Bronchial epithelial cell (primary cell): ENCODE measurements at places on chromosomes 1 and 21.

DNA sequence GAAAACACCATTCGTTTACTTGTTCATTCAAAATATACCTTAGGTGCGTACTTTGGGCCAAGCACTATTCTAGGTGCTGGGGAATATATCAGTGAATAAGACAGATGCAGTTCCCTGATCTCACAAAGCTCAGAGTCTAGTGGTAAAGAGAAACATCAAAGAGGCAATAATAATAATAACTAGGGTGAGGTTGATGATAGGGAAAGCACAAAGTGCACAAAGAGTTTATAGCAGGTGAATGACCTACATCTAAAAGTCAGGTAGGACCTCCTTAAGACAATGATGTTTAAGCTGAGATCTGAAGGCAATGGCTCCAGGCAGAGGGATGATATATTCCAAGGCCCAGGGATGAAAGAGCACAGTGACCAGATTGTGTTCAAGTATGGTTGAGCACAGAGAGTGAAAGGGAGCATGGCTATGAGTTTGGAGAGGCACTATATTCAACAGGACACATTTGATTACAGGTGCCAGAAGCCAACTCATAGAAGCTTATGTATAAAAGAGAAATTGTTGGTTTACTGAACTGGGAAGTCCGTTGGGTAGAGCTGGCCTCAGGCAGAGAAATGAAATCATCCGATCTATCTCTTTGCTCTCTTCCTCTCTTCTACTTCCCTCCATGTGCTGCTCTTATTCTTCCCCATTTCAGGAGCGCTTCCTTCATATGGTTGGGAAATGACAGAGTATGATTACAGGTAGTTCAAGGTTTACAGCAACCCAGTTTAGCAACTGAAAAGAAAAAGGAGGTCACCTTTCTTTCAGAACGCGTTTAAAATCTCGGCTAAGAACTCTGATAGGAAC, 23.0 kb upstream of the CCT8 start:
- no peak for DNase-seq

DNA sequence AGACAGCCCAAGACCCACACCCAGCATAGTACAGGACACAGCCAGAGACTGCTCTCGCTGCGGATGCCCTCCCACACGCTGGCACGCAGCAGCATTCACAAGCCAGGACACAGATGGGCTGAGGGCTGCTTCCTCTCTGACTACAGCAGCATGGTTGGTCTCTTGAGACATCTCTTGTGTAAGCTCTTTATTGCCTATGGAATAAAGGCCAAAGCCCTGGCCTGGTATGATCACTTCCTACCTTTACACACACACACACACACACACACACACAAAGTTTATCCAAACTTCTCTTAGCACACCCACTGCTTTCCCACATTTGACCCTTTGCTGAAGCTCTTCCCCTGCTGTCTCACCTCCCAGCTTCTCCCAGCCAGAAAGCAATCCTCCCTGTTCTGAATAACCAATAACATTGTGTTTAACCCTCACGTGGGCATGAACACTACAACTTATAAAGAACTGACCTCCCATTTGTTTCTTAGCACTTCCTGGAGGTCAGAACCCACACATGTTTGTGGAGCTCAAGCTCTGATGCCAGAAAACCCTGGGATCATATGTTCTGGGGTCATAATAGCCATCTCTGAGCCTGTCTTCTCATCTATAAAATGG, 1.2 kb upstream of the LUZP1 start:
- DNase-seq: peak; percentile 80

- no peak for DNase-seq
Measured at GRCh38 chr1:215665215-215665614, 98.1 kb downstream of the KCTD3 start.

DNA sequence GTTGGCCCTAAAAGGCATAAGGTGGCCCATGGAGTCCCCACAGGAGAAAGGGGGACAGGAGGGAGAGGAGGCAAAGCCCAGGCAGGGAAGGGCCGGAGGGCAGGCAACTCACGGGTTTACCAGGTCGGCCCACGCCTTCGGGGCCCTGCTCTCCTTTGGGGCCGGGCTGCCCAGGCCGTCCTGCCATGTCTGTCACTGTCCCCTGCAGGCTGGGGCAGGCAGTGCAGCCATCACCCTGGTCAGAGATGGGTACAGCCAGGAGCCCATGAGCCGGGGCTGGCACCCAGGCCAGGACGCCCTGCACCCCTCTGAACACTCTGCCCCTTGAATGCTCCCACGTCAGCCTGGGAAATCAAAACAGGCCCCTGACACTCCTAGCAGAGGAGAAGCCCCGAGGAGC, 19.8 kb downstream of the COL16A1 start:
- no peak for DNase-seq

DNA sequence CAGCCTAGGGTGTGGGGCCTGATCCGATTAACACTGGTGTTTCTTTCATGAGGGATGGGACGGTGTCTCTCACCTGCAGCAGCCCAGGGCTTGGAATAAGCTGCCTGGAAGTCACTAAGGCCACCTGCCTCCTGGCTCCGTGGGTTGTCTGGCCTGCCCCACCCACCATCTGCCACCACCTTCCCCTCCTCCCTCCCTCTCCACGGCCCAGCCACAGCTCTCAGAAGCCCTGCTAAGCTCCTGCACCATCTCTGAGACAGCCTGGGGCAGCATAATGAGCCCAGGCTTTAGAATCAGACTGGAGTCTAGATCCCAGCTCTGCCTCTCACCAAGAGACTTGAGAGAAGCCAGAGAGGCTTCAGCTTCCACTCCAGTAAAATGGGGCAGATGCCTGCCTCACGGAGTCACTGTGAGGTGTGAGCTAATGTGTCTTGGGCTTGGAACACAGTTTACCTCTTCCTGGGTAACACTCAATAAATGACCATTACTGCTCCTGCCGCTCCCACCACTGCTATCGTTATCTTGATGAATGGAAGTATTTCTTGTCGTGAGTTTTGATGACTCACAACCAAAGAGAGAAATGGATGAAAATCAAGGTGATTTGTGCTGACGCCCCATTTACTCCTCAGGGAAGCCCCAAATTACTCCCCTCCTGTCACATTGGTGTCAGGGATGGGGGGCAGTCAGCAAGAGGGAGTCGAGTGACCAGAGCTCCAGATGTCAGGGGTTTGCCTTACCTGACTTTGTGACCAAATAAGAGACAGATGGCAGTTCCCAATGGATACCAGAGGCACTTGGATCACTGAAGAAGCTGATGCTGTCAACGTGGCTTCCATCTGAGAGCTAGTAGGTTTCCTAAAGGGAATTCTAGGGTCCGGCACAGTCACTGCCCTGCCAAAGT, 23.5 kb upstream of the C1QA start:
- no peak for DNase-seq

DNA sequence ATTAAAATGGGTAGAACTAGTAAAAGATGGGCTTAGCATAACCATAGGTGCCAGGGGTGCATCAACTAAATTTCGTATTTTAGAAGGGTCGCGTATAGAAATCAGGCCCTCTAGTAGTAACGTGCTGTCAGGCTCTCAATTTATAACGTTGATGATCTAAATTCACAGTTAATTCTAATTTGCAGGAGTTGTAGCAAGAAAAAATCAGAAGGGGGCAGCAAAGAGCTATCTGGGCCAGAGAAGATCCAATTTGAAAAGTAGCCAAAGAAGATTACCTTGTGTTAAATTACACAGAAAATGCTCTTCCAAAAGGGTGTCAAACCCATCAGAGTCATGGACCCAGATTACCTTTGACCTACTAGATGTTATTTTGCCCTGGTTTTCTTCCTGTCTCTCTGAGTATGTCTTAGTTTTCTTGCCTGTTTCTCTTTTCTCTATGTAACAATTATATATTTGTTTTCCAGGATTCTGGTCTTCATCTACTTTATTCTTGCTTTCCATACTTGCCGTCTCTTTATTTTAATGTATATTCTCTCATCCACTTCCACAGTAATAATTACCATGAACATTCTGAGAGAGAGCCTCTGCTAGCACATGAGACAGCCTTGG, 1030.9 kb downstream of the AMY1C start:
- peak; percentile 33 for DNase-seq

- no peak for DNase-seq
Measured at GRCh38 chr1:17684810-17685209, 70.3 kb upstream of the ACTL8 start.

DNA sequence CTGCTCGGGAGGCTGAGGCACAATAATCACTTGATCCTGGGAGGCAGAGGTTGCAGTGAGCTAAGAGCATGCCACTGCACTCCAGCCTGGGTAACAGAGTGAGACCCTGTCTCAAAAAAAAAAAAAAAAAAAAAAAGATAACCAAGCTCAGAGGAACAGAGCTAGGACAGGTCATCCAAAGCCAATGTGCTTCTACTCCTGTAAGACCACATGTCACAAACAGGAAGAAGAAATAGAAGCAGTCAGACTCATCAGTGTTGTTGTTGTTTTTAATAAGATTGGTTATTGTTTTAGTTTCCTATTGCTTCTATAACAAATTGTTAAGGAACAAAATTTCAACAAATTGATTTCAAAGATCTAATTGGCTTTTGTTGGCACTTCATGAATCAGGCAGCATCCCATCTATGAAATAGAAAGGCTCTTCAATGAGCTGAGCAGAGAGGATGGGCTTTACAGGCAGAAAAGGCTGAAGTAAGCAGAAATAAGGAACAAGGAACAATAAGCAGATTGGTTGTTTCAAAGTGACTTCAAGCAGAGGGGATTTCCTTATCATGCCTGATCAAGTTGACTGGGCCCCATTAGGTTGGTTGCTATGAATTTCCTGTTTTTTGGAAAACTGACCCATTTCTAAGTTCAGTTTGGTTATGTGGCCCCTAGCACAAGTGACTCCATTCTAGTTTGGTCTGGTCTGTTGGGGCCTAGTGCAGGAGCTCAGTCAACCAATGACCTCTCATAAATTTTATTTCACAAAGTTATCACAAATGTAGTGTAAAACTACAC, 6.0 kb upstream of the AKNAD1 start:
- no peak for DNase-seq

DNA sequence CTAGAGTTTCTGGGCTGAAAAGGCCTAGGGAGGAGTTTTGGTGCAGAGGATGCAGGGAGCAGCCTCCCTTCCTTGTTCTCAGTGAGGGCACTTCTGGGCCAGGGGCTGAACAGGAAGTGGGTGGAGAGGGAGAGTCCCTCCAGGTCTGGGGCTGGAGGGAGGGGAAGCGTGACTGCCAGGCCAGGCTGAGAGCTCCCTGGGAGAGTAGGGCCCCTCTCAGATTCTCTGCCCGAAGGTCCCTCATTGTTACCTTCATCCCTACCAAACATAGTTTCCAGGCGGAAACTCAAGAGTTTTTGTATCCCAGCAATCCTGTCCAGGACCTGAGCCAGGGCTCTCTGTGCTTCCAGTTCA, 36.8 kb downstream of the CITED4 start:
- no peak for DNase-seq

DNA sequence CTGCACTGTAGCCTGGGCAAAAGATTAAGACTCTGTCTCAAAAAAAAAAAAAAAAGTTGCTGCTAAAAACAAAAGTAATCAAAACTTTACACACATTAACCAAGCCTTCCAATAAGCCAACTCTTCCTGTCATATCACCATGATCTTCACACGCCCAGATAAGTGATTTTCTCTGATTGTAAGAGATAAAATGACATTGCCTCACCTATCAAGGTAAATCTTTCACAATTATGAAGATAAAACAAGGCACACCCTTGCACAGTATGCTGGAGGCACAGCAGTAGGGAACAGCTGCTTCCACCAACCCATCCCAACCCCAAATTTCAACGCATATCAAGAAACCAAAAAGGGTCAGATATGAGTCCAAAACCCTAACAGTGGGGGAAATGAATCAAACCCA, 8.8 kb upstream of the TIAM1 start:
- no peak for DNase-seq
